ENCODE measurements at places on chromosomes 6 and 20. TPM values are rescaled to one million over a fixed set of nuclear protein-coding genes. Genes with fewer than 3 reads are reported as not detected.

DNA sequence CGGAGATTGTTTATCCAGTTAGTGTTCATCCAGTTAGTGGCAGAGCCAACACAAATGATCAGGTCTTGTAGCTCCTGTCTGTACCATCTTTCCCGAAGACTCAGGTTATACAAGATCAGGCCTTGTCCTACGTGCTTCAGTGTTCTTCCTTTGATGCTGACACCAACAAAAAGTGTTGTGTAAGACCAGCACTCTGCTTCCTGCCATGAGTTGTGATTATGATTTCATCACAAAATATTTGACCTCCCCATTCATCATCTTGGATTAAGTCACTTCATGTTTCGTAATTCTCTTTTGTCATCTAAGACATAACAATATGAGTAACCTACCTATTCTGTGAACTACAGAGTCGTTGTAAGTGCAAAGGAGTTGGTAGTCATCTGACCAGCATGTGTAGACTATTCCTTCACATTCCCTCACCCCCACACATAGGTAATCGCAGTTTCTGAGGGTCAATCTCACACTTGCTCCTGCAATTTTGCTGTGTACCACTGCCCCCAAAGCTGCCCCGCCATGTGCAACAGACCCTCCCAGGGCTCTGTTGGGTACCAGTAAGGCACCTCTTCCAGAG, 135.6 kb upstream of the SLC22A23 start:
- DNase-seq = peak; percentile 92

HCRTR2 gene
- not detected for total RNA-seq

GRCh38 chr6:145865595-145865994, 51.0 kb upstream of the FBXO30 start:
- no peak for DNase-seq

FAM50B gene
- total RNA-seq = 8.5 TPM

GRCh38 chr6:4649728-4650127, 126.5 kb upstream of the CDYL start:
- DNase-seq = peak; percentile 38

ADAM33 gene
- 0.13 TPM for total RNA-seq

HAO1 gene
- not detected for total RNA-seq
